ENCODE measurements at places on chromosomes 5 and 9. TPM values are rescaled to one million over a fixed set of nuclear protein-coding genes. Genes with fewer than 3 reads are reported as not detected.
A peak's percentile ranks its signal among the peaks of the same experiment; 100 is the strongest.

DNA sequence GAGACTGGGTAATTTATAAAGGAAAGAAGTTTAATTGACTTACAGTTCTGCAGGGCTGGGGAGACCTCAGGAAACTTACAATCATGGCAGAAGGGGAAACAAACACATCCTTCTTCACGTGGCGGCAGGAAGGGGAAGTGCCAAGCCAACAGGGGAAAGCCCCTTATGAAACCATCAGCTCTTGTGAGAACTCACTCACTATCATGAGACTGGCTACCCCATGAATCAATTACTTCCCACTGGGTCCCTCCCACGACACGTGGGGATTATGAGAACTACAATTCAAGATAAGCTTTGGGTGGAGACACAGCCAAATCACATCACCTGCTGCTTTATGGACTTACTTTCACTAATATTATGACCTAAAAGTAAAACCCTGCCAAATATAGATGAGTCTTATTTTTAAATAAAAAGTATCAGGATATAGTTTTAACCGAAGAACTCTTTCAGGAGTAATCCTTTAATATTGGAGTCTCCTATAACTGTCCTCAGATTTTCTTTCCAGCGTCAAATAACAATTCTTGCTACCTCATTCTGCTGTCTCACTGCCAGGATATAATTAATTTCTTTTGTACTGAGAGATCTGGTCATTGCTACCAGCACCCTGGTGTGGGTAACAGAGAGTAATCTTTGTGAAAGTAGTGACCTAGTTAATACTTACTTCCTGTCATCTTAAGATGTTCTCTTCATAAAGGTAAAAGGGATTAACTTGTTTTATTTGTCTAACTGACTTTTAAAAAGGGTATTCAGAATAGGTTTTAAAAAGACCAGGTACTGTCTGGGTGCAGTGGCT, 68.6 kb downstream of the NLN start:
- DNase-seq = no peak

- no peak for DNase-seq
Observed at GRCh38 chr5:58106754-58107410, 353.0 kb downstream of the PLK2 start.

Gene DMGDH
- total RNA-seq = 3.7 TPM

GRCh38 chr5:66617226-66617861, 21.2 kb downstream of the MAST4 start:
- DNase-seq = no peak

DNA sequence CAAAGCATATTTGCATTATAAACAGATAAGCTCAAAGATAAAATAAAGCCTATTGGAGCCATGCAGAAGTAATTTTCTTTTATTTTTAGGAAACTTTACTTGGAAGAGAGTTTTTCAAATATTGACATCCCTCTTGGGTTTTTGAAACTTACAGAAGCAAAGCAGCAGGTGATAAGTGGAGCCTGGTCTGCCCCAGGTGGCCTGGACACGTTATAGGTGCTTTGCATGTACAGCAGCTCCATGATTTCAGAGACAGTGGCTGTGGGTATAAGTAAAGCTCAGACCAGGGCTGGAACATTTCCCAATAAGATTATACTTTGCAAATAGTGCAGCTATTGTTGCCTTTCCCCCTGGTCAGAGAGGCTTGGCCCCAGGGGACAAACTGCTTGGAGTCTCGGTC, 51.5 kb downstream of the CCDC192 start:
- no peak for DNase-seq

DNA sequence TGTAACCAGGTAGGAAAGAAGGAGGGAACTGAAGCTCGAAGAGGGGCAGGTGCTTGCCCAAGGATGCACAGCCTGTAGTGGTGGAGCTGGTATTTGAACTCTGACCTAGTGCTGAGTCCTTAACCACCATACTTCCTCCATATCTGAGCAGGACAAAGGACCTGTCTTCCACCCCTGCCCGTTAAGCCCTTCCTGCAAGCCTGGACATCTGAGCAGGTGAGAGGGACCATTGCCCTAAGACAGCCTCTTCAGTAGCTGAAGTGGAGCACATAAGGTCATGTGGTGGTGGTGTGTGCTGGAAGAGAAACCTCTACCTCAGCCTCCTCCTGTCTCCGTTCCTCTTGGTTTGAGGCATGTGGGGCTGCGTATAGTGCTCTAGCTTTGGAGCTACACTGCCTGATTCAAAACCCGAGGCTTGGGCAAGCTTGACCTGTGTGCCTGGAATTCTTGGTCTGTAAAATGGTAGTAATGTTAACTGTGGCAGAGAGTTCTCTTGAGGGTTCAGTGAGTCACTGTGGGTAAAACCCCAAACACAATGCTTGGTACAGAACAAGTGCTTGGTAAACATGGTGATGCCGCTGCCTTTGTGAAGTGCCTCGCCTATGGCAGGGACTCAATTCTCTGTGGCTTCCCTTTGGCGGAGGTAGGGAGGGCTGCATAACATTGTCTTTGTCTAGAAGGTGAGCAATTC, 7.4 kb downstream of the GALNT10 start:
- DNase-seq = no peak

DNA sequence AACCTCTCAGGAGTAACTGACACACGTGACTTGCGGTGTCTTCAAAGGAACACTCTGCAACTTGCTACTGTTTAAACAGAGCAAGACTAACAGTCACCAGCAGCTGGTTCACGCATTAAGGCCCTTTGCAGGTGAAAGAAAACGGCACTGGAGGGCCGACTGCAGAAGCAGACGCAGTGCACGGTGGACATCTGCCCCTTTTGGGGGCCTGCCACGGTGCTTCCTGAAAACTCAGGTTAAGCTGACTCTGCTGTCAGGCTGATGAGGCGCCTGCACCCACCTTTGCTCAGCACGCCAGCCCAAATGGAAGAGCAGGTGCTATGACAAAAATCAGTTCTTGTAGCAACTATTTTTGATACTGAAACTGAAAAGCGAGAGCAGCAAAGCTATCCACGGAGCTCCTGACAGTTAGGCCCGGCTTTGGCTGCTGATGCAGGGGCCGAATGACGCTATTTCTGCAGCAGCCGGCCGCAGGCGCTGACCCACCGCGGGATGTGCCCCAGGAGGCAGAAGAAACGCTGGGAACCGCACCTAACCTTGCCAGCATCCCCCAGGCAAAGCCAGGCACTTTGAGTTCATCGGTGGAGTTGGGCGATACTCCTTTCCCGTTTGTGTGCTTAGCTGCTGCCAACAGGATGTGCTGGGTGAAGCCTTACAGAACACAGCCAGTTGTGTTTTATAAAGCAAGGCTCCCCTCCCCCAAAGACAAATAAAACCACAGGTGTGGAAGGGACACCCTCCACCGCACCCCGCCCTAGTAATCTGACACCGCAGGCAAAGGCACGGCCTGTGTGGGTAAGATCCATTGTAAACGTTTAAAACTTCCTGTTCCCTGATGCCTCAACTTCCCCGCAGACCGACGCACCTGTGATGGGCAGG, 21.1 kb upstream of the TERT start:
- DNase-seq = no peak

GRCh38 chr5:34499001-34499734, 157.0 kb upstream of the RAI14 start:
- DNase-seq = no peak

DNA sequence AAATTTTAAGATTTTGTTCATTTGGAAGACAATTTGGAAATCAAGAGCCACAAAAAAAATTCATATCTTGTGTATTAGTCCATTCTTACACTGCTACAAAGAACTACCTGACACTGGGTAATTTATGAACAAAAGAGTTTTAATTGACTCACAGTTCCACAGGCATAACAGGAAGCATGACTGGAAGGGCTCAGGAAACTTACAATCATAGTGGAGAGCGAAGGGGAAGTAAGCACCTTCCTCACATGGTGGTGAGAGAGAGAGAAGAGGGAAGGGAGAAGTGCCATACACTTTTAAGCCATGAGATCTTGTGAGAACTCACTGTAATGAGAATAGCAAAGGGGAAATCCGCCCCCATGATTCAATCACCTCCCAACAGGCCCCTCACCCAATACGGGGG, 274.4 kb downstream of the KCNN2 start:
- no peak for DNase-seq

DNA sequence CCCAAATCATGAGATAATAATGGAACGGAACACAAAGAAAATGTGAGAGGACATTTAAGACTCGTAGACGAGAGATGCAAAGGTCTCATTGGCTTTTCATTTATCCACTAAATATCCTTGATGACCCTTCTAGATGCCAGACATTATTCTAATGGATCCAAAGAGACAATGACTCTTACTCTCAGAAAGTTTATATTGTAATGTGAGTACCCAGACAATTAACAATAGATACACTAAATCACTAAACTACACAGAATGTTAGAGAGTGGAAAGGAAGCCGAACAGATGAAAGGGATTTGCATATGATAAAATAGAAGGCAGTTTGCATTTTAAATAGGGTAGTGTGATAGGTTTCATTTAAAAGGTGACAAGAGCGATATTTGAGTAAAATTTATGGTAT, 973.3 kb downstream of the TAF11L14 start:
- DNase-seq = no peak

- DNase-seq = no peak
Observed at GRCh38 chr9:116547729-116548426, 139.2 kb upstream of the TRIM32 start.

GRCh38 chr9:93501406-93501805, 48.0 kb upstream of the FAM120AOS start:
- DNase-seq = no peak

Gene ORM2
- total RNA-seq = not detected

DNA sequence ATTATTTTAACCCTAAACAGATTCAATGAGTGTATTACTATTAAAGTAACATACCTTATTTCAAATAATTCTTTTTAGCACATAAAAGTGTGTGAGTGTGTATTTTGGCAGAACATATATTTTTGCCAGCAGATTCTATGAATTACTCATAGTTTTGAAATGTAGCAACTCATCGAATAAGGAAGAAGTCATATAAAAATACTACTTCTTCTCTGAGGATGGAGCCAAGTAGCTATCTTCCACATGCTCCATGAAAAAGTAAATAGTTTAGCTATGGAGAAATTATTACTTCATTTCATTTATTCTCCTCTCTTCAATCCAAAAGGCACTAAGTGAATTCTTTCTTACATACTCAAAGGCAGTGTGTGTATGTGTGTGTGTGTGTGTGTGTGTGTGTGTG, 1090.4 kb upstream of the CDH6 start:
- no peak for DNase-seq

GRCh38 chr9:16257604-16258003, 612.9 kb downstream of the BNC2 start:
- DNase-seq = no peak

- DNase-seq = peak; percentile 88
Observed at GRCh38 chr9:89497978-89498851, at the start of gene SEMA4D. SEMA4D (minus strand) TSS chr9:89498113; CDS start chr9:89405456, 92,657 bp downstream.

DNA sequence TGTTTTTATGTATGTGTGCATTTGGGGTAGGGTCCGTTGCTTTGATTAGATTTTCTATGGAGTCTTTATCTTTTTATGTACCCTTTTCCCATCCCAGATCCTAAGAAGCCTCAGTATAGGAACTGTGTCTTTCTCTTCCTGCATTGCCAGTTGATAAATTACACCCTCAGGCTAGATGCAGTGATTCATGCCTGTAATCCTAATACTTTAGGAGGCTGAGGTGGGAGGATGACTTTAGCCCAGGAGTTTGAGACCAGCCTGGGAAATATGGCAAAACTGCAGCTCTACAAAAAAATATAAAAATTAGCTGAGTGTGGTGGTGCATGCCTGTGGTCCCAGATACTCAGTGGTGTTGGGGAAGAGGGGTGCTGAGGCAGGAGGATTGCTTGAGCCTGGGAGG, 40.2 kb downstream of the NLN start:
- no peak for DNase-seq

All from frontal cortex (tissue), 4 donors.